ENCODE measurements at places on chromosomes 5 and 9.

DNA sequence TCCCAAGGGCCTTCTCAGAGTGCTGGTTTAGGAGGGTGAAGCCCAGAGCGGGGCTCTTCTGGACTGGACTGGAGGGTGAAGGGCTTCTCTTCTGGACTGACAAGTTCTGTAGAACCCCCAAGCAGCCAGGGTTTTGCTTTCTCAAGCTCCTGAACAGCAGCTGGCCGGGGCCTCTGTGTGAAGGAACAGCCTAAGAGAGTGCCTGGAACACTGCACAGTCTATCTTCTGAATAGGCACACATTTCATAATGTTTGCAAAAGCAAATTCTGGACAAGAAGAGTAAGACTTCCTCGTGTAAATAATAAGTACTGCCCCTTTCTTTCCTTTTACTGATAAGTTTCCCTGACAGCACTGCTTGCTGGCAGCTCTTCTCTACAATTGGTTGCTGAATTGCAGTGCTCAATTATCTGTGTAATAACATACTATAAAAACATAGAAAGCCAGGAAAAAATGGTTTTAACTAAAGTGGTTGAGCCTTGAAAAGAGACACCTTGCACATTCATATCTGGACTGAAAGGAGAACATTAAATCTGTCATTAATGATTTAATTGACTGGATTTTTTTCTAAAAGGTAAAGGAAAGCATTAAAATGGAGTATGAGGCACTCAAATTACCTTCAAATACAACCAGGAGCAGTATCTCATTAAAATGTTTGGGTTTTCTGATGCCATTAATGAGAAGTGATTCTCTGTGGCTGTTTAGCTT lies 20.5 kb downstream of the MAST4 start:
- DNase-seq = no peak

GRCh38 chr5:39714036-39714698 lies 289.4 kb upstream of the DAB2 start:
- DNase-seq = peak; percentile 46

DNA sequence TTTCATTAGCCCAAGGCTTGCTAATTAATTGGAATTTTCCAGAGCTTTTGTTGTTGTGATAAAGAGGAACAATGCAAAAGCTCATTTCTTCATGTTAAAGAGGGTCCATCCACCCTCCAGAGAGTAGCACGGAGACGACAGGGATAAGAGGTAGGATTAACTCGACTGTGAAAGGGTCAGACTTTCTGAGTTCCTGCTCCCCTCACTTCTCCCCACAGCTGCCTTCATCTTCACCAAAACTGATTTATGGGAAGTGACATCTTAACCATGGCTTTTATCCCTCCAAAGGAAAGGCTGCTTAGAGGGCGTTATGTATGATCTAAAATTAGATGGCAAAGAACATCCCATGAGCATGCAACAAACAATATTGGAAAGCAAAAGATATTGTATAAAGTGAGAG lies 135.5 kb downstream of the GLIS3 start:
- DNase-seq = no peak

GRCh38 chr5:14745753-14746152 lies 81.2 kb downstream of the OTULIN start:
- peak; percentile 11 for DNase-seq

DNA sequence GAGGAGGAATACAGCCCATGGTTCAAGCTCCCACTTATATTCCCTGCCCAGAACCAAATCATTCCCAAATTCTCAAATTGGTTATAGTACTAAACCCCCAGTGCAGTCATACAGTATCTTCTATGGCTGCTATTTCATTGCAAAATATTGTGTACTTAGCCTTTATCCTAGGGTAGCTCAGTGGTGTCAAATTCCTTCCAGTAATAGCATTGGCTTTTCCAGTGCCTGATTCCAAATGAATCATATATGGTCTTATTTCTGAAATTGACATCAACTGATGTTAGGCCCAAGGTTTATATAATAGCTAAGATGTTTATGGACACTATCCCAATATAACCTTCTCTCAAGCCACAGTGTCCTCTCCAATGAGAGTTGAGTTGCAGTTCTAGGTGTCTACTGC lies 256.7 kb downstream of the NDUFS4 start:
- DNase-seq = no peak

GRCh38 chr5:153489611-153490010 lies 859 bp upstream of the GRIA1 start:
- no peak for DNase-seq

GRCh38 chr5:123387313-123387712 lies 35.9 kb downstream of the CEP120 start:
- no peak for DNase-seq

DNA sequence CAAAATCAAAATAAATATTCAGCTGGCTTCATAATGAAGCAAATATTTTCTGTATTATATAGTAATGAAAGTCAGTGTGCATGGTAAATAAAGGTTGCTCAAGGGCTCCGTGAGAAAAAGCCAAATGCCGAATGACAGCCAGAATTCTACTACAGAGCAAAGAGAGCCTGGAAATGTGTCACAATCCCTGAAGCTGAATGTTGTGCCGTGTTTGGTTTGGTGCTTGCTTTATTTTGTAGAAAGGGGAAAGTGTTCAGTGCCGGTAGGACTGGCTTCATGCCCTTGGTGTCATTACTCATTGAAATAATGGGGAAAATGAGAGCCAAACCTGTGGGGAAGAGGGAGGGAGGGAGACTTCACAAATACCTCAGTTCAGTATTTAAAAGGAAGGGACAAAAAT lies 26.8 kb upstream of the ADAMTSL1 start:
- DNase-seq = no peak

- no peak for DNase-seq
Measured at GRCh38 chr9:99169982-99170761, 51.6 kb downstream of the ALG2 start.

DNA sequence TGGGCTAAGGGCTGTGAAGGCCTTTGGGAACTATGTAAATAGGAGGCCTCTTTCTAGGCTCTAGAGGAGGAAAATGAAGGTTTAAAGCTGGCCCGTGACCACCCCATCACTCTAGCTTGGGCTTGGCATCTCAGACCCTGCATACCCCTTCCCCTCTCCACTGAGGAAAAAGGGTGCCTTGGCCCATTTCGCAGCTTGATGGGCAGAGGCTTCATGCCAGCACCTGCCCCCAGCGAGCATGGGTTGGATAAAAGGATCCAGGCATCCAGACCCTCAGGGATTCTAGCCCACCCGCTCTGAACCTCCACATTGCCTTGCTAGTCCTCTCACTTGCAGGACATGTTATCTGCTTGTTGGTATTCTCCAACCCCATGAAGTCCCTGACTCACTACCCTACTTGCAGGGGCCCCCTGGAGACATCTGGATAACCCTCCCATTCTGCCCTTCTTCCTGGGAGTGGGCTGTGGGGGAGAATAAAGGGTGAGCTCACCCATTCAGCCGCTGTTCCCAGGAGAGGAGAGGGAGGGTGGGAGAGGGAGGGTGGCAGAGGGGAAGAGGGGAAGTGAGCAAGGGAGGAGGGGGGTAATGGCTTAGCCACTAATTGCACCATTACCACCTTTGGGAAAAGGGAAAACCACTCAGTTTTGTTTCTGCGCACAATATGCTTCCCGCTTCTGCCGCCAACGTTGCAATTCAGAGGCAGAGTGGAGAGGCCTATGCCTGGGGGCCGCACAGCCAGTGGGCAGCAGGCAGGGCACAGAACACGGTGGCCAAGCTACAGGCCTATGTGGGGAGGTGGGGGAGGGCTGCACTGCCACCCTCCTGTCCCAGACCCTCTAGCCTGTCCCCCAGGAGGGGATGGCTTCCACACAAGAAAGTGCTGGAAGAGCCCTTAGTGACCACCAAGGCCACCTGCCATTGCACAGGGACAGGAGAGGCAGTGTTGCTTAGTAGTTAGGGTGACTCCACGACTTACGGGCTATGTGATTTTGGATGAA lies 2.1 kb upstream of the CAMK2A start:
- no peak for DNase-seq

- DNase-seq = no peak
Measured at GRCh38 chr5:60277941-60278340, 384.4 kb upstream of the PDE4D start.

GRCh38 chr5:111901296-111901695 lies 144.3 kb upstream of the NREP start:
- no peak for DNase-seq

- DNase-seq = no peak
Measured at GRCh38 chr9:35673132-35674024, at the start of gene CA9. CA9 (plus strand) TSS chr9:35673928; CDS start chr9:35673960, 32 bp downstream.

Data from CD4-positive, alpha-beta T cell treated with Interleukin-15 for 4 hours (primary cell).